ENCODE measurements at places on chromosomes 4 and X.

- DNase-seq, result no peak
These were observed 253.9 kb downstream of the ANK2 start for GRCh38 chr4:113303315-113303714.

DNA sequence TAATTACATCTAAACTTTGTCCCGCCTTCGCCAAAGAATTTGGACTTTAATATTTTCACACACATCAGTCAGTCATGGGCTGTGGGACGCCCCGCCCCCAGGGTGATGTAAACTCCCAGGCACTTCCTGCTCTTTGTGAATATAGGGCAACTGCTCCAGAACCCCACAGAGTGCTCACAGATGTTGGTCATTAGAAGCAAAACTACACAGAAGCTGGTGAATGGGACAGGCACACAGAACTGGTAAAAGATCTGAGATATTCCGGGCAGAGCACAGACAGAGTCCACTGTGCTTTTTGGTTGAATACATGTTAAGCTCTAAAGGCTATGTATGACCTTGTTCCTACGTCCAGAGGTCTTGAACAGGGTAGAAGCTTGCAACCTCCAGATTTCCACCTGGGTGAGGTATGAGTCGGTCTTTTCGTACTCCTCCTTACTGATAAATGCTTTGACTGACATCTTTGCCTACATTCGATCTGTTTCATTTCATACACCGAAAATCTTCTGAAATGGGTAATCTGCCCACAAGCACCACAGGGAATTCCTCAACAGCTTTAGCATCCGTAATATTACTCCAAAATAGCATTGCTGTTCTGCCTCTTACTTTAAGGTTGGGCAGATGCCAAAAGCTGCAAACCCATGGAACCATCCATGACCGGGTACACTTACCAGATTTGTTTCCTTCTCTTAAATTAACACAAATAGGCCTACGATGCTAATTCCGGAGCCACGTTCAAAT is 144.6 kb downstream of the AMELX start:
- no peak for DNase-seq

- DNase-seq, result no peak
These were observed 117.9 kb downstream of the INPP4B start for GRCh38 chr4:142728233-142728632.

DNA sequence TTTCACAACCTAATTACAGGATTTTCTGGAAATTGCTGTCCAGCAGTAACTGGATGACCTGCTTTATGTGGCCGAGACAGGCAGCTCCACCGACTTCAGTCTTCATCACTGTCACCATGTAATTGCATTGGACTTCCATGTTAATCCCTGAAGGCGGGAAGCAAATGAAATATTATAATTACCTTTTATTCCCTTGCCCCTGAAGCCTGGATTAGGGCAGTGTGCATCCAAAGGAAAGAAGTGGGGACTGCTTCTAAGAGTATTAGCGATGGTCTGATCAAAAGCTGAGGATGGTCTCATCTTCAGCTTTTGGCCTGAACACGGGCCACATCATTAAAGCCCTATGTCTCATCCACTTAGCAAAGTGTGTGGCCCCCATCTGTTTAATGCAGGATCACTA is 311.6 kb upstream of the GALNT7 start:
- DNase-seq, result no peak

- DNase-seq, result no peak
These were observed 207.5 kb downstream of the PDGFC start for GRCh38 chr4:156764145-156764544.

- DNase-seq, result no peak
These were observed 51.5 kb downstream of the CLDN22 start for GRCh38 chr4:183268556-183268955.

DNA sequence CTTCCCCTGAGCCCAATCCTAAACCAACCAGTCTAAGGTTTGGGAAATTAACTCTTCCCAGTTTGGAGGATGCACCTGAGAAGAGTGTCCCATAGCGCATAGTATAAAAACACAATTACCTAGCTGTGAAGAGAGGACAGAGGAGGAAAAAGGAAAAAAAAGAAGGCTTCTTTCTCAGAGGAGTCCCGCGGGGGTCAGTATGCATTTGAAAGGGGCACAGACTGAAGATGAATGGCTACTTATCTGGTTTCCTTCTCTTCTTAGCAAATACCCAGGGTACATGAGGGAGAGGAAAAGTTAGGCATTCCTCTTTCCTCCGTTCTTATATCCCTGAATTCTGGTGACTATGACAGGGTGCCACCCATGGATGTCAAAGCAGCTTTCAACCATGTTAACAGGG is 96.9 kb downstream of the TMEM47 start:
- DNase-seq, result no peak

DNA sequence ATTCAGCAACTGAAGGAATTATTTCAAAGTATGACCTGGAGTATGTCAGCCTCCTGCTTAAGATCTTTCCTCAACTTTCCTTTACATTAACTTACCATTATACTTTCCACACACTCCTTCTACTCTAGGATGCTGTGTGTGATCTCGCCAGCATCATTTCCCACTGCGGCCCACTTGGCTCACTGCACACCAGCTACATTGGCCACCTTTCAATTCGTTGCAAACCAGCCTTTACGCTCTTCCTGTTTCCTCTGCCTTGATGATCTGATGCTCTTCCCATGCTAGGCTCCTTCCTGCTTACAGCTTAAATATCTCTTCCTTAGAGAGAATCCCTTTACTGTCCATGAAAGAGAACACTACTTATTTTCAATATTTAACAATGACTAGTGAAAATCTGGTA is 95.1 kb downstream of the GPM6A start:
- no peak for DNase-seq

DNA sequence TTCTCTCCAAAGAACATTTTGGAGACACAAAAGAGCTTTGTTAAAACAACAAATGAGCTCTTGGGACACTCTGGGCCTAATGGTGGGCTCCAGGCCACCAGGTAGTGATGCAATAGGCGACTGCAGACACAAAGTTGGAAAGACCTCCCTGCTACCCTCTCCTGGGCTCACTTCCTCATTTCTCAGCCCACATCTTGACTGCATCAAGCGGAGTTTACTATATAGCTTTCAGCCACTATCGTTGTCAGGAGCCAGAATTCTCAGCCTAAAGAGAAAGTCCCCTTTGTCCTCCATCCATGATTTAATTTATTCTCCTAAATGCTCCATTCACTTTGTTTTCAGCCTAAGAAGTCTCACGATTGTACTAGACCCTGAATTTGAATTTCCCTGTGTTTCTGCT is 114.9 kb downstream of the EFHC2 start:
- DNase-seq, result no peak
